ENCODE measurements at places on chromosomes 7 and 10.
A peak's percentile ranks its signal among the peaks of the same experiment; 100 is the strongest.

- DNase-seq: no peak
These were observed 4.1 kb upstream of the SFR1 start for GRCh38 chr10:104117839-104118323.

GRCh38 chr10:125991392-125991791, 95.0 kb downstream of the FANK1 start:
- no peak for DNase-seq

- no peak for DNase-seq
These were observed 6.7 kb downstream of the TES start for GRCh38 chr7:116216956-116217571.

DNA sequence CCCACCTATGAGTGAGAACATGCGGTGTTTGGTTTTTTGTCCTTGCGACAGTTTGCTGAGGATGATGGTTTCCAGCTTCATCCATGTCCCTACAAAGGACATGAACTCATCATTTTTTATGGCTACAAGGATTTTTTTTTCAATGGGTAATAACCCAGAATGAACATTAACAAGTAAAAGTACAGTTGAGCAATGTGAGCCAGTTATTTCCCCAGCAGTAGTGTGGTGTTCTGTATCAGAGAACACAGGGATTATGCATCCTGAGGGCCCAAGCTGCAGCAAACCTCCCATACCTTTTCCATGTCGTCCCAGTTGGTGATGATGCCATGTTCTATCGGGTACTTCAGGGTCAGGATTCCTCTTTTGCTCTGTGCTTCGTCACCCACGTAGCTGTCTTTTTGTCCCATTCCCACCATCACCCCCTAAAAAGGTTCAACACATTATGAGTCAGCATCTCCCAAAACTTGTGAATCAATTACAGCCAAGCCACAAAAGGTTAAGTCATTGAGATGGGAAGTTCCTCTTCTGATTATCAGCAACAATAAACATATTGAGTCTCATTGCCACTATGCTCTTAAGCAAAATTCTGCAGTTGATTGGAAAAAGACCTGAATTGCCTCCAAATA, 5.5 kb downstream of the ACTA2 start:
- no peak for DNase-seq

DNA sequence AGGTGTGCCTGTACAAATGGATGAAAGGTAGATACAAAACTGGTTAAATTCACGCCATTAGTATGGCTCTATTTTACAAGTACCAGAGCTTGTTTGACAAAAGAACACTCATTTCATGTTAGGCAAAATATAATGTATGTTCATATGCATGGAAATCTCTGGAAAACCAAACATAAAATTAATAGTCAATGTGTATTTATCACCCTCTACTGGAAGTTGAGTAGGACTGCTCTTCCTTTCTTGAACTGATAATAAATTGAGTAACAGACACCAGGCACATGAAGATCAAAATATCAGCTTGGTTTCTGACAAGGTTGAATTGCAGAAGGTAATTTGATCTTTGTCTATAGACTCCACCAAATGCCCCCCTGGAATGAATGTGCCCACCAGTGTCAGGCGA, 19.8 kb upstream of the AKR1B1 start:
- no peak for DNase-seq

GRCh38 chr7:657565-658119, 68.9 kb upstream of the DNAAF5 start:
- DNase-seq: no peak

GRCh38 chr10:929960-930624, 1.4 kb downstream of the LARP4B start:
- peak; percentile 55 for DNase-seq

DNA sequence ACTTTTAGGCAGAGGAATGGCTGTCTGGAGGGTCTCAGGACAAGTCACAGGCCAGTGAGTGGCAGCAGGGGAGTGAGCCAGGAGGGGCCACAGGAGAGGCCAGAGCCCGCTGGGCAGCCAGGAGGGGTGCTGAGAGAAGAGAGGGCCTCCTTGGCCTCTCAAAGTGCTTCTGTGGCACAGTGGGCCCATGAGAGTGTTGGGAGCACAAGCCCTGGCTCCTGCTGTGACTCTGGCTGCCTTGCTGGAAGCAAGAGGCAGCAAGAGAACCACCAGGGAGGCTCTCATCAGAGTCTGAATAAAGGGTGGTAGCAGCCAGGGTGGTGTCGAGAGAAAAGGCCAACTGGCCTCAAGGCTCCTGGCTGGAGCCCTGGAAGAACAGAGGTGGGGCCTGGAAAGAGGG, 91.1 kb downstream of the VOPP1 start:
- no peak for DNase-seq

DNA sequence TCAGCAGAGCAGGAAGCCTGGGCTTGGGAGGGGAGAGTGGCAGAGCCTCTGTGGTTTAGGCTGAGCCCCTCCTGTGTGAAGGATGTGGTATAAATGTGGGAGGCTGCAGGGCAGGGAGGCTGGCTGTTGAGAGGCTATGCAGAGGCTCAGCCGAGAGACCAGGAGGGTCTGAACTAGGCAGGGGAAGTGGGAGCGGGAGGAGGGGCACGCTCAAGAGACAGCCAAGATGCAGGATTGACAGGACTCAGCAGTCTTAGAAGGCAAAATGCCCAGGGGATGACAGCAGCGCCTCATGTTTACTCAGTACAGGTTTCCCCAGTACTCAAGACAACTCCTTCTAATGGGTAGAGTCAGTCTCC, 24.3 kb downstream of the BTBD16 start:
- no peak for DNase-seq

DNA sequence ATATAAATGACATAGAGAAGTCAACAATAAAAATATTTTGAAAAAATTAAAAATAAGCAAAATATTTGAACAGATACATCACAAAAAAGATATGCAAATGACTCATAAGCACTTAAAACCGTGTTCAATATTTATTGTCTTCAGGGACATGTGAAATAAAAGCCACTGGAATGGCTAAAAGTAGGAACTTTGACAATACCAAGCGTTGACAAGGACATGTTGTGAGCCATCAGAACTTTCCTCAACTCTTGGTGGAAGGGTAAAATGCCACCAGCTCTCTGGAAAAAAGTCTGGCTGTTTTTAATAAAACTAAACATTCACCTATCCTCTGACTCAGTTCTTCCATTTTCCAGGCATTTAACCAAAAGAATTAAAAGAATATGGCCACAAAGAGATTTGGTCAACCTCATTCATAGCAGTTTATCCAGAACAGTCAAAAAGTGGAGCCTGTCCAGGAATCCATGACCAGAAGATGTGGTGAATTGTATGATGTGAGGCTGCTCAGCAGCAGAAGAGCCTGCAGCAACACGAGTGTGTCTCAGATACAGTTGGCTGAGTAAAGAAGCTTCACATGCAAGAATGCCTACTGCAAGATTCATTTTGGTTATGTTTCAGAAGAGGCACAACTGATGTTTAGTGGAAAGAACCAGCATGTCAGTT, 7.1 kb upstream of the KLF6 start:
- DNase-seq: no peak

GRCh38 chr10:121171825-121172787, 320.9 kb downstream of the WDR11 start:
- DNase-seq: no peak

DNA sequence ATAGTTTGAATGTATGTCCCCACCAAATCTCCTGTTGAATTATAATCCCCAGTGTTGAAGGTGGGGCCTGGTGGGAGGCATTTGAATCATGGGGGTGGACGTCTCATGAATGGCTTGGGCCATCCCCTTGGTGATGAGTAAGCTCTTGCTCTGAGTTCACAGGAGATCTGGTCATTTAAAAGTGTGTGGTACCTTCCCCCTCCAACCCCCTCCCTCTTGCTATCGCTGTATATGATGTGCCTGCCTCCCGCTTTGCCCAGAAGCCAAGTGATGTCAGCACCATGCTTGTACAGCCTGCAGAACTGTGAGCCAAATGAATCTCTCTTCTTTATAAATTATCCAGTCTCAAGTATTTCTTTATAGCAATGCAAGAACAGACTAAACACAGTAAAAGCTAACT, 103.0 kb downstream of the CNOT4 start:
- DNase-seq: no peak

DNA sequence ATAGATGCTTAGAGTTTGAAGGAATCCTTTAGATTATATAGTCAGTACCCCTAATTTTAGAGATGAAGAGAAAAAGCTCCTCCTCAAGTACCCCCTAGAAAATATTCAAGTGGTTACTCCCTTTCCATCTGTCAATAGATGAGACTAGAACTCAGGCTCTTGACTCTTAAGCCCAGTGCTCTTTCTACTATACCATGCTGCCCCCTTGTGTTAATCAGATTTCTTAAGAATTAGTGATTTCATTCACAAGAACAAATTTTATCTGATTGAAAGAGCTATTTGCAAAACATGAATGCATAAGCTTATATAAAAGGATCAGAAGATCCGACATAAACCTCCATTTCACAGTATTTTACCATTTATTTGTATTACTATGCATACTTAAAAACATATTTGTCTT, 179.3 kb downstream of the TFEC start:
- DNase-seq: no peak
